ENCODE measurements at places on chromosomes 7 and 10.

GRCh38 chr10:1117651-1118050, 61.5 kb downstream of the WDR37 start:
- no peak for DNase-seq

DNA sequence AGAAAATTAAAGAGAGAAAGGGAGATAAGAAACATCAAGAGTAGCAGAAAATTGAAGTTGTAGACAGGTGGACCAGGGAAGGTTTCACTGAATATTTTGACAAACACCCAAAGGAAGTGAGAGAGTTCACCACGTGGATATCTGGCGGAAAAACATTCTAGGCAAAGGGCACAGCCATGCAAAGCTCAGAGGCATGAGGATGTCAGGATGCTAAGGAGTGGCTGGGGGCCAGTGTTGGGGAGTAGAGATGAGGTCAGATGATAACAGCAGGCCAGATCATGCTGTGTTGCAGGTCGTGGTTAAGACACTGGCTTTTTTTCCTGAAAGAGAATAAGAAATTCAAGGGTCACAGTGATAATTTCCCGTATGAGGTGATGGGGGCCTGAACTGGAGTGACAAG, 181.9 kb downstream of the DGKI start:
- DNase-seq: no peak

- DNase-seq: no peak
These were observed 1.5 kb upstream of the PARD3 start for GRCh38 chr10:34816501-34817002.

DNA sequence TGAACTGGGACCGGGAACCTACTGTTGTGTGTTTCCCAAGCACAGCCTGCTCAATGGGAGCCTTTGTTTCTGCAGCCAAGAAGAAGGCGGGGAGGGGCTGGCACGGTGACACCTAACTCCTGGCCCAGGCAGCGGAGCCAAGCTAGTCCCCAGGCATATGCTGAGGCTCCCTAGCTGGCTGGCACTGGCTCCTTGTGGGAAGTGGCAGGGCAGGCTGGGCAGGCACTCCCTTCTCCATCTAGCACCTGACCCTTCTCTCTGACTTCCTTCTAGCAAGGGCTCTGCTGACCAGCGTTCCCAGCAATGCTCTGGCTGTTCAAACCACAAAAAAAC, 325.0 kb downstream of the PLXNA4 start:
- peak; percentile 92 for DNase-seq

- no peak for DNase-seq
These were observed 148.0 kb downstream of the BICC1 start for GRCh38 chr10:58660575-58661255.

- no peak for DNase-seq
These were observed 65.0 kb upstream of the CFAP46 start for GRCh38 chr10:133007360-133007858.

GRCh38 chr10:129815898-129816655, 148.0 kb downstream of the EBF3 start:
- DNase-seq: no peak

DNA sequence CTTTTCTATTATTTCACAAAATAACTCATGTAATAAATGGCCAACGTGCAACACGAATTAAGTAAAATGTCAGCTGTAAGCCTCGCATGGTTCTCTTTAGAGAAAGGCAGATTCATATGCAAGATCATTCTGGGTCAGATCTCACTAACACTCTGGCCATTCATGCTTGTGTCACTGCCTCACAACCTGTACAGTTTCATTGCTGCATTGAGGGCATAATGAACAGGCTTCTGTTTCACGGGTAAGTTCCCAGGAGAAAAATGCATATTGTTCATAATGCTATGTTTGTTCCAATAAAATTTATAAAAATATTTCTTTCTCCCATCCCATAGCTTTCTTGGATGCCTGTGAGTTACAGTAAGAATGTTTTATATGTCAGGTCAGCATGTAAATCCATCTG, 734.0 kb upstream of the ANKRD30A start:
- DNase-seq: no peak

DNA sequence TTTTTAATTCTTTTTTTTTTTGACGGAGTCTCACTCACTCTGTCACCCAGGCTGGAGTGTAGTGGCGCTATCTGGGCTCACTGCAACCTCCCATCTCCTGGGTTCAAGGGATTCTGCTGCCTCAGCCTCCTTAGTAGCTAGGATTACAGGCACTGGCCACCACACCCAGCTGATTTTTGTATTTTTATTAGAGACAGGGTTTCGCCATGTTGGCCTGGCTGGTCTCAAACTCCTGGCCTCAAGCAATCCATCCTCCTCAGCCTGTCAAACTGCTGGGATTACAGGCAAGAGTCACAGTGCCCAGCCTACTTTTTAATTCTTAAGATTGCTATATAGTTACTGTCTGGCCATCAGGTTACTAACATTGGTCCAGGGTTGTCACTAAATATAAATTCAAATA, 59.6 kb downstream of the ZNF277 start:
- no peak for DNase-seq

GRCh38 chr10:98582363-98582762, 135.6 kb upstream of the HPS1 start:
- DNase-seq: no peak

DNA sequence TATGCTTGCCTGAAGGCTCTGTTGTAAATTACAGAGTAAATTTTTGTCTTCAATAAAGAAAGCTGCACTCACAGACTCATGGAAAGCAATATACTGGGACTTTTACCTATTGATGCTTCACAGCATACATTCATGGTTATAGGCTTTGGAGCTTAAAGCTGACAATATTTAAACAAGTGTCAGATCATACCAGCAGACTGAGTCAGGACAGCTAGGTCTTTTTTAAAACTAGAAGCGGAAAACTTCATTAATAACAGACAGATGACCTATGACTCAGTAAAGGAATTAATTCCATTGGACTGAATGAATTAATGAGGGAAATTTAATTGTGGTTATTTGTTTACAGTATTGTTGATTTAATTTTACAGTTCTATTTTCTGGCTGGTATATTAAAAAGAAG, 165.8 kb upstream of the DGKB start:
- no peak for DNase-seq

DNA sequence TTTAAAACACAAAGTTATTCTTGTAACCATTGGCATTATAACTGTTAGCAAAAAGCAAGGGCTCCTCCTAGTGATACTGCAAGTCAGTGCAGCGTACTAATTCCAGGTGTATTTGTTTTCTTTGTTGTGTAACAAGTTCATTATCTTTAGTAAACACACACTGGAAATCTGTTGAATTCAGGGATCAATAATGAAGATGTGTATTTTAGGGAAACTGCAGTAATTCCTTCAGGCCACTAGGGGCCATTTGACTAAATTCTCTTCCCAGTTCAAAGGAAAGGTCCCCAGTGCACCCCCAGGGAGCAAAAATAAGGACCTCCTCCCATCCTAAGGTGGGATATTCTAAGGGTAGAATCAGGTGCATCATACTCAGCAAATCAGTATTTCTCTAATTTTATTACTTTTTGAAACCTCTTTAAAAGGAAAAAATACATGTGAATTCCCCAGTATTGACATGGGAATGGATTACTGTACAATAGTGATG, 158.6 kb upstream of the LYZL1 start:
- peak; percentile 17 for DNase-seq

- DNase-seq: no peak
These were observed 18.1 kb upstream of the ITGB8 start for GRCh38 chr7:20312562-20312961.

DNA sequence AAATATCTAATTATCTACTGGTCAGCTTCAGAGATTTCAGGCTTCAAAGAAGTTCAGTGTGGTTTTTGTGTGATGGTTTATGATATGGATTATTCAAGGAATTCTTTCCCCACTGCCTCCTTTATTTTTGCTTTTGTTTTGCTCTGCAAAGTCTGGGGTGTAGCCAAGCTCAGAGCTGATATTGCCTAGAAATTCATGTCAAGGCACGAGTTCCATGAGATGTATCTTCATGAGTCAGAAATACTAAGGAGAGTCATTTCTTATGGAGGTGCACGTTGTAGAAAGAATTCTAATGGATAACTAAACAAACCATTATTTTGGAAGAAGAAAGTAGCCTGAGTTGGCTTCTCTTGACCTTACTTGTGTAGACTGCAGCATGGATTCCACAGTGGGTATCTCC, 37.4 kb downstream of the VIM start:
- DNase-seq: no peak

GRCh38 chr10:118908557-118909256, 120.8 kb upstream of the NANOS1 start:
- DNase-seq: no peak

DNA sequence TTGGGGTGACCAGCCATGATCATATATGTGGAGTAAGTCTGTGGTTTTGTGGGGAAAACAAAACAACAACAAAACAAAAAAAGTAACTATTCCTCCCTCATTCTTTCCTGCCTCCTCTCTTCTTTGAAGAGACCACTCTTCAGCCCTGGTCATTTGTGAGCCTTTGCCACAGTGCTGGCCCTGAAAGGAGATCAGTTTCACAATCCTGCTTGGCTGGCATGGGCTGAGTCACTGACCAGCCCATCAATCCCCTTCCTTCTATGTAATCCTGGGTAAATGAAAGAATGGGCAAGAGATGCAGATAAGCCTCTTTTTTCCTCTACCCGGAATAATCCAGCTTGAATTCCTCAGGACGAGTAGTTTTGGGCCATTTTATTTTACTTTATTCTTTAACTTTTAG, 13.6 kb downstream of the CSTF2T start:
- DNase-seq: no peak

GRCh38 chr10:29849886-29850285, 209.5 kb downstream of the JCAD start:
- DNase-seq: no peak

GRCh38 chr10:20406281-20407104, 490.6 kb downstream of the NEBL start:
- DNase-seq: no peak

DNA sequence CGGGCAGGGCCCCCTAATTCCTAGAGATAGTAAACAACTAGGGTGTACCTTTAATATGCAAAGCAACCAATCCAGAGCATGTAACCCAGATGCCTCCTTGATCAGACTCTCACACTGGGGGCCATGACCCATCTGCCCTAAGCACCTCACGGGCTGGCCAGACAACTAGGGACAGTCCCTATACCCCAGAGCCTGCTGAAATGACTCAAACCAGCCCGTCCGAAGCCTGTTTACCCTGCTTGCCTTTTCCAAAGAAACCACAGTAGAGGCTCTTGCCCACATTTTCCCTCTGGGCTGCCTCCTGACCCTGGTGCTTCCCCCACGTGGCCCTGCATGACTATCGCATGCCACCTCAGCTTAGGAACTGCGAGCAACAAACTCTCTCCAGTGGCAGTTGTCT, 46.2 kb downstream of the RGS10 start:
- DNase-seq: no peak

GRCh38 chr7:131543298-131543697, 13.1 kb downstream of the PODXL start:
- no peak for DNase-seq

DNA sequence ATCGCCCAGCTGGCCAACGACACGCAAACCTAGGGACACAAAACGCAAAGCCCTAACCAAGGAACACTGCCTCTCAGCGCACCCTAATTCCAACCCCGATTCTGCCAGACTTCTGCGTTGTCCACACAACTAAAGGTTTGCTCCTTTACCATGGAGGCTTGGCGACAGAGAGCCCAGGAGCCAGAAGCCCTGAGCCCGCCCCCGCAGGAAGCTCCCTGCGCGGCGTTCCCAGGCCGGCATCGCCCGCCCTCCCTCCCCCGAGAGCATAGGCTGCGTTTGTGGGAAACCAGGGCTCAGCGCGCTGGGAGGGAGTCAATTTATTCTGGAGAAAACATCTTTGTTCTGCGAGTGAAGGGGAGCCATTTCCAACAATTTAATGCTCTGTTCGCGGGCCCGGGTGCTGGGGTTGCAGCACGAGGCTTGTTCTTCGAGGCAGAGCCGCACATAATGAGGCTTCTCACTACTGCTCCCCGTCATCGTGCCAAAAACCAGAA, 103.9 kb downstream of the GRID1 start:
- no peak for DNase-seq

GRCh38 chr10:108360187-108360586, 1195.7 kb upstream of the SORCS1 start:
- no peak for DNase-seq

- no peak for DNase-seq
These were observed 78.1 kb downstream of the VSTM4 start for GRCh38 chr10:49037187-49037586.

- DNase-seq: no peak
These were observed 379.7 kb upstream of the ZMIZ1 start for GRCh38 chr10:78688901-78689583.

GRCh38 chr7:141409801-141410329, 141.3 kb upstream of the AGK start:
- no peak for DNase-seq

DNA sequence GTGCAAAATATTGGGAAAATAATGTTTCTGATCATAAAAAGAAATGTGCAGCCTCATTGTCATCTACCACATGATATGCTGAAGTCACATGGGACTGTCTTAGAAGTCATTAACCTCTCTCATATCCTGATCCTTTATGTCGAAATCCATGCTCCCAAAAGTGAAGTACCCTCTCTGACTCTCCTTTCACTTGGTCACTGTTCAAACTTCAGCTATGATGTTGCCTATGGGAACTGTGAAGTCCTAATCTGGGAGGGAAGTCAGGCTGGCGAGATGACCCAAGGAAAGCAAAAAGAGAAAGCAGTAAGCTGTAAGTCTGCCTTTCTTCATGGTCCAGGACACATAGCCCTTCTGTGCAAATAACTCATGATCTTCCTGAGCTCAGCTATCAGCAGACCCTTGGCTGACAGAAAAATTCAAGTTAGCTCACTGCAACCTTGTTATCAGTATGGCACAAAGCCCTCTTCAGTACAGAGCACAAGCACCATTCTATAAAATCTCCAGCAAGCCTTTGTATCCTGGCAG, 29.5 kb downstream of the WASL start:
- DNase-seq: no peak

DNA sequence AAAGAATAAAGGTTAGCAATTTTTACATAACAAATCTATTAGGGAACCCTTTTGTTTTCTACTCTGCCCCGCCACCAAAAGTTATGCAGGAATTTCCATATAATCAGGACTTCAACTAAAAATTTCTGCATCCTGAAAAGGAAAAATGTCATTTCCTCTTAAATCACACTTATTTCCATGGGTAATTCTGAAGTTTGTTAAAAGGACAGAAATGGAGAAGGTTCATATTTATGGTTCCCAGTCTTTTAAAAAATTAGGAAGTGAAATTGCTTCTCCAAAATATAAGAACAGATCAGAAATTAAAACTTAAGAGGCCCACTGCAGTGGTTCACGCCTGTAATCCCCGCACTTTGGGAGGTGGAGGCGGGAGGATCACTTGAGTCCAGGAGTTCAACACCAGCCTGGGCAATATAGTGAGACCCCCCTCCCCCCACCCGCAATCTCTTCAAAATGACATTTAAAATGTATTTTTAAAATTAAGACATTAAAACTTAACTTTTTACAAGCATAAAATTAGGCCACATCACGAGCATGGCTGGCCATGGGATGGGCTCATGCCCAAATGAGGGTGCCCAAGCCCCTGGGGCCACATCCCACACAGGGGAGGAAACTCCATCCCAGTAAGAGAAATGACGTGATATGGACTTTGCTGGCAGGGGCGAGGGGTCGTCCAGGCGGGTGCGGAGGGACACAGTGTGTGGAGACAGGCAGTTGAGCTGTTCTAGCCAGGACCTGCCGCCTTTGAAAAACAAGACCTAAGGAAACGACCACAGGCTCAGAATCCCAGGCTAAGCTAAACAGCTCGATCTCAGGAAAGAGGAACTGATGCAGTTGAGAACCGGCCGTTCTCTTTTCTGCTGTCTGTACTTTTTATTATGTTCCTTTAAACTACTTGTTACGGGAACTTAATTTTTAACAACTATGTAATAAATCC, 51.3 kb upstream of the NFE2L3 start:
- peak; percentile 53 for DNase-seq
